A549 treated with CpdA at 1 μM for 4 hours (cell line): ENCODE measurements at places on chromosomes 4 and X. TPM values are rescaled to one million over a fixed set of nuclear protein-coding genes. Genes with fewer than 3 reads are reported as not detected.

Gene DUX4
- total RNA-seq = not detected in 5 replicates

Gene BMX
- total RNA-seq = not detected in 5 replicates

Gene PFKFB1
- 0.09 to 0.13 TPM (median 0.13 TPM) in 3 of 5 replicates, not detected in the others for total RNA-seq

Gene EXOC1L
- total RNA-seq = not detected in 5 replicates

Gene WAS
- total RNA-seq = 0.12 to 0.33 TPM (median 0.28 TPM) in 4 of 5 replicates, not detected in the other

Gene ATP6AP2
- 124 to 149 TPM (median 138 TPM) in 5 replicates for total RNA-seq

Gene MAPK10
- 0.34 to 0.66 TPM (median 0.44 TPM) in 5 replicates for total RNA-seq

Gene SMIM43
- 0.32 to 0.75 TPM (median 0.40 TPM) in 5 replicates for total RNA-seq
